CD4-positive, alpha-beta T cell treated with Interleukin-17A for 1 hour (primary cell): ENCODE measurements at places on chromosomes 1 and 21.

- DNase-seq = no peak
Measured at GRCh38 chr1:207298636-207299398, 22.7 kb upstream of the CD55 start.

DNA sequence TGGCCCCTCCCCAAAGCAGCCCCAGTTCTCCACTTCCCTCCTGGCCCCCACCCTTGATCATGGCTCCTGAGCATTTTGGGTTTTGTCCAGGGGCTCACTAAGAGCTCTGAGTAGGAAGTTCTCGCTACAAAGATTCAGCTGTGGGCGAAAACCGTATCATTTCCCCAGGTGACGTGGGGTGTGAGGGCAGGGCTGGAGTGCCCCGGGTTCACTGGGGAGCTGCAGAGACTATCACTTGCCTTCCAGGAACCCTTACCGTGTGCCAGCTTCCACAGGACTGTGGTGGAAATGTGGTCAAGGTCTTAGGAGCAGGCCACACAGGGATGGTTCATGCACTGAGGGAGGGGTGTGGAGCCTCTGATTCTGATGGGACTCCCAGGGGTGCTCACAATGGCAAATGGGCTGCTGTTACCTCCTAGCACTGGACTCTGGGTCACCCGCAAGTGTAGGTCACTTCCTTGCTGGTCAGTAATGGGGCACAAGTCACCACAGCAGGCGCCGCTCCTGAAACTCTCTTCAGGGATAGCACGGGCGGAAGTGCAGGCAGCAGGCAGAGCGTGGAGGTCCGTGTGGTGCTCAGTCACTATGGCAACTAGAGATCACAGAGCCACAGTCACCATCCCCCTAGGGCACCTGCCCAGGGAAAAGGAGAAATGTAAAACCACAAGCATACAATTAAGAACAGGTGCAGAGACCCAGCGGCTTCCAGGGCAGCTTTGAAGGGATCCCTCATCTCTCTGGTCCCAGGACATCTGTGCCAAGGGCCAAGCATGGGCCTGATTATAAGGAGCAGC lies 35.4 kb downstream of the RSPH1 start:
- peak; percentile 69 for DNase-seq

- DNase-seq = no peak
Measured at GRCh38 chr1:93765099-93765498, 83.5 kb upstream of the BCAR3 start.

- DNase-seq = no peak
Measured at GRCh38 chr1:169872906-169873305, 20.8 kb downstream of the SCYL3 start.

GRCh38 chr1:184395937-184396480 lies 9.2 kb downstream of the C1orf21 start:
- DNase-seq = no peak

GRCh38 chr1:63960326-63960725 lies 186.5 kb downstream of the ROR1 start:
- DNase-seq = no peak

DNA sequence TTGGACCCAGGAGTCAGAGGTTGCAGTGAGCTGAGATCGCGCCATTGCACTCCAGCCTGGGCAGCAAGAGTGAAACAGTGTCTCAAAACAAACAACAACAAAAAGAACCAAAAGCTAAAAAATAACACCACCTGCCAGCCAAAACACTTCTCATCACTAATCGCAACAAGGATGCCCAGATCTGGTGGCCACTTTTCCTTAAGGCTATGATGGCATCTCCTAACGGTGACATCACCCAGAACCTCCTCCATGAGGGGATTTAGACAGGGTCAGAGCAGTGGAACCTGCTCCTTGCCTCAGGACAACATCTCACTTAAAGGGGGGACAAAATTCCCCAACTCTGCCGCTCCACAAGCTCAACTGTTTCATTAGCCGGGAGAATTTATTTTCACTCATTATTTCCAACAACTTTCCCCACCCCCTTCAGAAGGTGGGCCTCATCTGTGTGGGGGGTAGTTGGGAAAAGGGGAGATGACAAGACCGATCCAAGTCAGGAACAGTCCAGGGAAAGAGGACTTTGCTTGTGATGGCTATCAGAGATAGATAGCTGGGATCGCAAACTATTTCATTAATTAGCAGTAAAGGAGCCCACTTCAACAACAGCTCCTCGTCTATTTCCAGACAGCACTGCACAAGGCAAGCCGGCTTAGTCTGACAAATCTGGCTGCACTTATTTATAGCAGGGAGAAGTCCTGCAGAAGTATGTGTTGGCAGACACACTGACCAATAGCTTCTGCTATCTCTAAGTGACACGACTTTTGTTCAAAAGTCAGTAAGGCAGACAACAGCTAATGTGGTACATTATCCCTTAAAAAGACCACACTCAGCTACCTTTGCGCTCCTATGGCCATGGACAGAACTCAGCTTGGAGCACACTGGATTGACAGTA lies 2.6 kb downstream of the PABPC4 start:
- DNase-seq = no peak

DNA sequence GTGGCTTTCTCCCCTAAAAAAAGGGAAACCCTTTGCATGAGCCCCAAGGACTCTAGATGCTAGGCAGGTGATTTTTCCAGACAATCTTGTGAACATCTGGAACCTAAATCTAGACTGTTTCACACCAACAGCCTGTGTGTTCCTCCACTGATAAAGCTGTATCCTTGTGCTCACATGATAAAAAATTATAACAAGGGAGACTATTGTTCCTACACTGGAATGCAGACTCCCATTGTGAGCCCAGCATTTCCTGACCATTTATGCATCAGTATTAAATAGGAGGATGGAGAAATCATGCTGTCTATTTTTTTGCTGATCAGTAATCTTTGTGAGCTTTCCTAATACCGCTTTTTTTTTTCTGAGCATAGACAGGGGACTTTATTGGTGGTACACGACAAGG lies 52.5 kb downstream of the ZNF697 start:
- DNase-seq = no peak

GRCh38 chr1:45016090-45016697 lies 4.1 kb downstream of the UROD start:
- DNase-seq = no peak

DNA sequence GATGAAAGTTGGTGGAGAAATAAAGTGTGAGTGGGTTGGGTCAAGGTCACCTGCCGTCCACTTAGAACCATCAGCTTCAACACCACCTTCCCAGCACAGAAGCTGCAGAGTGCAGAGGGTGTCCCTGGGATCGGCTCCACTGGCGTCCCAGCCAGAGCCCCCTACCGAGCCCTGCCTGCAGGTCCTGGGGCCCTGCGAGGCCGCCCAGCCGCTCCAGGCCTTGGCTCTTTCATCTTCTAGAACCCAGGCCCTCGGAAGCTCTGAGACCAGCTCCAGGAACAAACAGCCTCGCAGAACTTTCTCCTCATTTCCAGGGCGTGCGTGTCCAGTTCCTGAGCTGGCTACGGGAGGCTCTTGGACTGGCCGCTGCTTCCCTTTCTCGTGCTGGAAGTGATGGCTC lies 166.0 kb downstream of the PRDM16 start:
- DNase-seq = no peak

DNA sequence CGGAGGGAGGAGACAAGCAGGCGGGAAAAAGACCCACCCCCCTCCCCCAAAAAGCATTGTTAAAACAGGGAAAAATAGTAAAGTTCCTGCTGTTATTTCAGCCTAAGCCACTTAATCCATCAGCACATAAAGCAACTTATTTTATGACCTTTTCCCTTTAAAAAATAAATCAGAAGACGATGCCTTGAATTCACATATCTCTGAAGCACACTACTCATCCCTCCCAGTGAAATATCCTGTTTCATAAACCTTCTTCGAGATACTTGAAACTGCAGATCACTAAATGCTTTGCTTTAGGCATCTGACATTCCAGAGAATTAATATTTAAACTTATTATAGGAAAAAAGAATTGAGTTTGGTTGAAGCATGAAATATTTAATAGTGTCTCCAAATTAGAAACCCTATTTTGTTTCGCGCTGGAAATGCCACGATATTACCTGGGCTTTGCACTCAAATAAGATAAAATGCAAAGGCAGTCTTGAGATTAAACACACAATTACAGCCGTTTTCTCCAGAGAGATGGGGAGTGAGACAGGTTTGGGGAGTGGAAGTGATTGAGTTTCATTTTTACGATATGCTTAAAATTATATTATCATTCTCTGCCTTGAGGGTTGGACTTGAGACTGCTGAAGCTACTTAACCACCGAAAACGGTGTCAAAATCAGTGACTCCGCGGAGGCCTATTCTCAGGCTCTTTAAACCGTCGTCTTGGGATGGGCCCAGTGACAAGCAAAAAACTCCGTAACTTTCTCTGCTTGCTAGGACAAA lies 9.3 kb downstream of the GLIS1 start:
- DNase-seq = no peak

- DNase-seq = no peak
Measured at GRCh38 chr1:14625996-14626395, 27.5 kb downstream of the KAZN start.

DNA sequence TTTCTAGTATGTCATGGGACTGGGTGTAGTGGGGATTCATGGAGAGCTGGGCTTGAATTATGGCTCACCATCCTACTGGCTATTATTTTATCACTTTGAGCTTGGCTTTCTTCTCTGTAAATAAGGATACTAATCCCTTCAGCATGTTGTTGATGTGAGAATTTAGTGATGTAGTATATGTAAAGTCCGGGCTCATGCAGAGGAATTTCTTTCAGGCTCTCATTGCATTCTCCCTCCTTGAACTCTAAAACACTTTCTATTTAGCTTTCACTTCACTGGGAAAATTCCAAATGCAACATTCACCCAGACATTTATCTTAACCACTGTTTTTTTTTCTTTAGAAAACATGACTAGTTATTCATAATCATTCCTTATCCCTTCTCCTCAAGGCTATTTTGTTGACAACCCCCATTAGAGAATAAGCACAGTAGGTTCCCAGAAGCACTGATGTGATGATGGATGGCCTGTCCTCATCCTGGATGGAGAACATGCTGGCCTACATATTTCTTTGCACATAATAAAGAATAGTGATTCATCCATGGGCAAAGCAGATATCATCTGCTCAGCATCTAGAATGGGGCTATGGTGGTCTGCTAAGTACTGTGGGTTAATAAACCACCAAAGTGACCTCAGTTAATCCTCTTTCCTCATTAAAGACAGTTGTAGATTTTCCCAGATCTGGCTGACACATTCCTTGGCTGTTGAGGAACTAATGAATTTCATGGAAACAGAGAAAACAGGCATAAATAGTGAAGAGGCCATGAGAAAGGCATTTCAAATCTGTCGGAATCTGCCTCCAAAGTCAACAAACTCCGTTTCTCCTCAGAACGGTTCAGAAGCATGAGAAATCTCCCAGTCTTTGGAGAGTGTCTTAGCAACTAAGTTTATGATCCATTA lies 68.0 kb upstream of the CYP2J2 start:
- no peak for DNase-seq

DNA sequence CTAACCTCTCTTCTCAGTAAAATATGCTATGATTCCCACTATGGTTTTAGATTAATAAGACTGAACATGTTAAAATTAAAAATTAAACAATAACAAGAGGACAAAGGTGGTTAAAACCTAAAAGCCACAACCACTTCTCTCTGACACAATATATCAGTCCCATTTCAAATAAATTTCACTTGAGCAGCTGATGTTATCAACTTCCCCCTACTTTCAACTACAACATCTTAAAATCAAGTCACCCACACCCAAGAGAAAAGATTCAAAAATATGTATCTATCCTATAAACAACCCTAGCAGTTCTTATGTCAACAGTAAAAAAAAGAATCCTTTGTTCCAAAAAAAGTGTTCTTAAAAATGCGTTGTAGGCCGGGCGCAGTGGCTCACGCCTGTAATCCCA lies 7.5 kb downstream of the PUM1 start:
- DNase-seq = peak; percentile 29

DNA sequence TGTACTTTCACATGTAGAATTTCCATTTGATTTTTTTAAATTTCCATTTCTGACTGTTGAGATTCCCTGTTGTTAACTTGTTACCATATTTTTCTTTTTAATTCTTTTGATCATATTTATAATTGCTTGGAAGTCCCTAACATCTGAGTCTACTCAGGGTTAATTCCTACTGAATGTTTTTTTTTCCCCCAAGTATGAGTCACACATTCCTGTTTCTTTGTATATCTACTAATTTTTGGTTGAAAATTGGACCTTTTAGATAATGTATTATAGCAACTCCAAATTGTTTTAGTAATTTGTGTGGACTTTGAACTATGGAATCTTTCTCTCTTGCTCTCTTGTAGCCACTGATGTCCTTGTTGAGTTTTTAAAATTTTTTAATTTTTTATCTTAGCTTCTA lies 54.6 kb downstream of the STXBP3 start:
- no peak for DNase-seq

- no peak for DNase-seq
Measured at GRCh38 chr21:35217504-35218060, 168.5 kb upstream of the RUNX1 start.
